Right renal cortex interstitium (tissue), 3 donors: ENCODE measurements at places on chromosomes 5 and 9.

GRCh38 chr5:125232779-125233230 lies 486.4 kb upstream of the ZNF608 start:
- no peak for DNase-seq

DNA sequence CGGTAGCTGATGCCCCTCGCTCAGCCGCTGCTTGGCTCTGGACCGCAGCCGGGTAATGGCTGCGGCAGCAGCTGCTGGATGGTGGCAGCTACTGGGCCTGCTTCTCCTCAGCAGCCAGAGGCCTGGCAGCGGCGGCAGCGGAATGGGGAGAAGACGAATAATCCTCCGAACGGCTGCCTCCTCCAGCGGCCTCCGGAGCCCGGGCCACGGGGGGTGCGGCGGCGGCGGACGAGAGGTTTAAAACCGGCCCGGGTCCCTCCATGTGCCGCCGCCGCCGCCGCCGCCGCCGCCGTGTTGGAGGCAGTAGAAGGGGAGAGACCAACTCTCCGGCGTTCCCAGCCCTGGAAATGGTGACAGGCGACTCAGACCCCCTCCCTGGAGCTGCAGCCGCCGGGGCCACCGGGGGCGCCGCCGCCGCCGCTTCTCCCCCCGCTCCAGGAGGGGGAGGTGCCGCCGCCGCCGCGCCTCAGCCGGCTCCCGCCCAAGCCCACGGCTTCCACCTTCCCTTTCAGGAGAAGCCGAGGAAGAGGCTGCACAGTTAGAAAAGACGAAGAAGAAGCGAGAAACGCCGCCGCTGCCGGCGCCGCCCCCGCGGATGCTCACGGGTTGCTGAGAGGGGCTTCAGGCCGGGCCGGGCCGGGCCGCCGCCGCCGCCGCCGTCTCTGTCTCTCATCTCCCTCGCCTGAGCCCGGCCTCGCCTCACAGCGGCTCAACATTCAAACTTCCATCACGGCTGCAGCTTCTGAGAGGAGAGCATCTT lies 118.4 kb upstream of the PRSS3 start:
- DNase-seq: no peak

GRCh38 chr9:22111954-22112247 lies 102.8 kb upstream of the CDKN2B start:
- DNase-seq: no peak

DNA sequence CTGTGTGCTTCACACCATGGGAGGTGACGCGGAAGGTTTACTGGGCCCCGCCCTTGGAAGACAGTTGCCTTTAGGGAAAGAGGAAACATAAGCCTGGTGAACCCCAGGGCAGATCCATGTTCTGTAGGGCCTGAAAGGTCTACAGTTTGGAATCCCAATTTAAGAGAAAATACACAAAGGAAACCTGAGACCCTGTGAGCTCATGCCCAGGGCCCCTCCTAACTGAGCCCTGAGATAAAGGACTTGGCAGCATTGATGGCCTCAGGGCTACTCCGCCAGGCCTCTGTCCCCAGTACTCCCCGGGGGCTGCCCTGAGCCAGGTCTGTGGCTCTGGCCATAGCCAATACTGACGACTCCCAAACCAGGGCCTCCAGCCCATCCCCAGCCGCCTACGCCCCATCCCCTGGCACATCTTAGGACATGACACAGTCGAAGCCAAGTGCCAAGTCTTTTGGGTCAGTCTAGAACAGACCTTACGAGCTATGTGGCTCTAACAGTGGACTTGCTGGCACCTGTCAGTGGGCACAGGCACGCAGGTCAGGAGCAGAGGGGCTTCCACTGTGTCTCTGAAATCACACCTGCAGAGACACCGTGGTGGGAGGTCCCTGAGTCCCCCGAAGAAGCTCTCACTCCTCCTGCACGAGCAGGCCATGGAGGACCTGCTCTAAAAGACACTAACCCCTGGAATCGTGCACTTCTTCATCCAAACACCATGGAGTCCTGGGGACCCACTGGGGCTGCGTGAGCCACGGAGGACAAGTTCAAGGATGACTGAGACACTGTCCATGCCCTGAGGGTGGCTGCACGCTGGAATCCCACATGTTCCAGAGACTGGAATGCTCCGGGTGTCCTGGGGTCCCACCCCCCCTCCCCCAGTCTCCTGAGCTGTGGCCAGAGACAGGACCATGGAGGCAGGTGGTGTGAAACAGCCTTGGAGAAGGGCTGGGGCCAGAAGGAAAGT lies 40.3 kb upstream of the BARHL1 start:
- DNase-seq: no peak

DNA sequence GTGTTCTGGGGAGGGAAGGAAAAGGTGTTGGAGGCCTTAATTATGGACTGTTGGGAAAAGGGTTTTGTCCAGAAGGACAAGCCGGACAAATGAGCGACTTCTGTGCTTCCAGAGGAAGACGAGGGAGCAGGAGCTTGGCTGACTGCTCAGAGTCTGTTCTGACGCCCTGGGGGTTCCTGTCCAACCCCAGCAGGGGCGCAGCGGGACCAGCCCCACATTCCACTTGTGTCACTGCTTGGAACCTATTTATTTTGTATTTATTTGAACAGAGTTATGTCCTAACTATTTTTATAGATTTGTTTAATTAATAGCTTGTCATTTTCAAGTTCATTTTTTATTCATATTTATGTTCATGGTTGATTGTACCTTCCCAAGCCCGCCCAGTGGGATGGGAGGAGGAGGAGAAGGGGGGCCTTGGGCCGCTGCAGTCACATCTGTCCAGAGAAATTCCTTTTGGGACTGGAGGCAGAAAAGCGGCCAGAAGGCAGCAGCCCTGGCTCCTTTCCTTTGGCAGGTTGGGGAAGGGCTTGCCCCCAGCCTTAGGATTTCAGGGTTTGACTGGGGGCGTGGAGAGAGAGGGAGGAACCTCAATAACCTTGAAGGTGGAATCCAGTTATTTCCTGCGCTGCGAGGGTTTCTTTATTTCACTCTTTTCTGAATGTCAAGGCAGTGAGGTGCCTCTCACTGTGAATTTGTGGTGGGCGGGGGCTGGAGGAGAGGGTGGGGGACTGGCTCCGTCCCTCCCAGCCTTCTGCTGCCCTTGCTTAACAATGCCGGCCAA lies 19.1 kb downstream of the PTGES2 start:
- no peak for DNase-seq

DNA sequence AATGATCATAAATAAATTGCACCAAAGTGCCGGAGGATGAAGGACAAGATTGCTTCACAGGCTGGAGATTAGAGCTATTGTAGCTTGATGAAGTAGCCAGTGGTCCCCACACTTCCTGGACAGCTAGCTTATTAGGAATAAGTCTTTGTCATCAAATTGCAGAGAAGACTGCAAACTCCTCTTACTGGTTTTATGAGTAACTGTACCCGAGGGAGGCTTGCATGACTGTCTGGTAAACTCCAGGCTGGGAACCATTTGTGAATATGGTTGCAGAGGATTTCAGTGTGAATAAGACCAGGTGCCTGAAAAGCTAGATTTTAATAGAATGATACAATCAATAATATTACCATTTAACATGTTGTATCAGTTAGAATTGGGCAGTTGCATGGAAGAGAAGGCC lies 36.5 kb upstream of the SEMA5A start:
- DNase-seq: no peak

DNA sequence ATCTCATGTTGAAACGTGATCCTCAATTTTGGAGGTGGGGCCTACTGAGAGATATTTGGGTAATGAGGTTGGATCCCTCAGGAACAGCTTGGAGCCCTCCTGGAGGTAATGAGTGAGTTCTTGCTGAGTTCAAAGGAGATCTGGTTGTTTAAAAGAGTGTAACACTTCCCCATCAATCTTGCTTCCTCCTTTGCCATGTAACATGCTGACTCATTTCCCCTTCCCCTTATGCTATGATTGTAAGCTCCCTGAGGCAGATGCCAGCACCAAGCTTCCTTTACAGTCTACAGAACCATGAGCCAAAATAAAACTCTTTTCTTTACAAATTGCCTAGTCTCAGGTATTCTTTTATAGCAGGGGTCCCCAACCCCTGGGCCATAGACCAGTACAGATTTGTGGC lies 352.3 kb downstream of the SLCO4C1 start:
- DNase-seq: no peak
